ENCODE measurements at places on chromosomes 1 and 21.

GRCh38 chr1:88169139-88169538, 514.9 kb upstream of the PKN2 start:
- DNase-seq = no peak

DNA sequence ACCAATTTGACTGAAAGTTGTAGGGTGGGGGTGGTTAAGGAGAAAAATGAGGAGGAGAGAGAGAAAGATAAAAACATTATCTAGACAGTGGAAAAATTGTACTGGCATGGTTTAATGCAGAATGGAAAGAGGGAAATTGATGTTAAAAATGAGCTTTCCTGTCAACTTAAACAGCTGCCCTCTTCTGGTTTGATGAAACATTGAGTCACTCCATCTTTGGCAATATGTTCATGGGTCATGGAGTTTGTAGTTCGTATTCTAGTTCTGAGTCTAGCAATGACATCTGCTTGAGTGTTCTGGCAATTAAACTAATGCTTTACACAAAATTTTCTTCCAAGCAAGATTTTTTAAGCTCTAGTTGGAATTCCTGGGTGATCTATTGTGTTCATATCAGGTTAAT, 9.6 kb downstream of the ZNF648 start:
- peak; percentile 26 for DNase-seq

GRCh38 chr1:183138301-183138700, 47.8 kb upstream of the LAMC2 start:
- DNase-seq = peak; percentile 54

DNA sequence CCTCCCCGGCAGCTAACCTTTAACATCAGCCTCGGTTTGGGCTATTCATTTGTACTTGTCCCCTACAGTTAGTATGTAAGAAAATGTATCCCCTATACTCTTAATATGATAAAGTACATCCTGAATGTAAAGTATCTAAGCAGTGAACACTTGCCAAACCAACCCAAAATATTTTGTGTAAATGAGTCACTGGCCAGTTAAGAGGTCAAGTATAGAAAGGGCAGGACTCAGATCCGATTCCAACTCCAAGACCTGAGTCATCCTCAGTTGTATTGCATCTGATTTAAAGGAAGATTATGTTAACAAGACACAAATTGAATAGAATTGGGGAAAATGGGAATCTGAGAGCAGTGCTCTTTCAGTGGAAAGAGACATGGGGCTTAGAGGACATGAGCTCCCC, 84.4 kb downstream of the CD58 start:
- DNase-seq = peak; percentile 94

- DNase-seq = no peak
These were observed 1634.0 kb downstream of the NCAM2 start for GRCh38 chr21:22632176-22632575.

DNA sequence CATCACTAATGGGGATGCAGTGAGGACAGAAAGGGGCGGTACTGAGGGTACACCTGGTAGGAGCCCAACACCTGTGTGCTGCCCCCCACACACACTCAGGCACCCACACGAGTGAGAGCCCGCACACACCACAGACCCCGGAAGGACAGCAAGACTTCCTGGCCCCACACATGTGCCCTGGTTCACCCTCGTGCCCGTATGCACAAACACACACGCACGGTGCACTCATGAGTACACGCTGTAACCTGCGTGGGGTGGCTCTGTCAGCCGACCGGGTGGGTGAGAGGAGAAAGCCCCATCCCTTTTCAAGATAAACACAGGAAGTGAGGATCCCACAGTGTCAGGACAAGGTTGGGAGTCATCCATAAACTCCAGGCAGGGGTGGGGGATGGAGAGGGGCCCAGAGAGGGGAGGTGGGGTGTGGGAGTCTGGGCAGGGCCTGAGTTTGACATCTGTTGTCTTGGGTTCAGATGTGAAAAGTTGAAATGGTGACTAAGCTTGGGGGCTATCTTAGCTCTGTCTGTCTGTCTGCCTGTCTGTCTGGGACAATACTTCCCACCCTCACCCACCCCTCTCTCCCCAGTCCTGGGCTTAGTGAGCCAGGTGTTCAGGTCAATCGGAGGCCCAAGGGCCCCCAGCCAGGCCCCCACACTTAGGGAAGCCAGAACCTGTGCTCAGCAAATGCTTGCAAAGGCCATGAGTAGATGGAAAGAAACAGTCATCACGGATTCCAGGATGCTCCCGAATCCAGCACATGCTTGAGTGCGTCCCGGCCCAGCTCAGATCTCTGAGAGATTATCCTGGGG, 119.8 kb upstream of the ZBTB40 start:
- peak; percentile 14 for DNase-seq

DNA sequence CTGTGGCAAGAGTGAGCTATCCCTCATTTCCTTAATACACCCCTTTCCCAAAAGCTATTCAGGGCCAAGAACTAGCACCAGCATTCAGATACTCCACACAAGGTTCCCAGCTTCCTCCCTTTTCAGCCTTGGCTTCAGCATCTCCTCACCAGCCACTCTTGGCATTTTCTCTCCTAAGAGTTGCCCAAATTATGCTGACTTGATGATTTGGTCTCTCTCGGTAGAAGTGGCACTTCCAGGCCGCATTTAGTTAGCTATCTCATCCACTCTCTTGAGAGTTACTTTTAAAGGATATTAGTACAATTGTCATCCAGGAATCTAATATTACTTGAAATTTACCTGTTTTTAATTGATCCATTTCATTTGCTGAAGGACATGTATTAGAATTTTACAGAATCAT, 199.0 kb upstream of the DMRTA2 start:
- no peak for DNase-seq

- DNase-seq = no peak
These were observed 156.8 kb downstream of the NTPCR start for GRCh38 chr1:233107130-233107660.

- peak; percentile 87 for DNase-seq
These were observed 102.4 kb upstream of the SERBP1 start for GRCh38 chr1:67532452-67533216.

DNA sequence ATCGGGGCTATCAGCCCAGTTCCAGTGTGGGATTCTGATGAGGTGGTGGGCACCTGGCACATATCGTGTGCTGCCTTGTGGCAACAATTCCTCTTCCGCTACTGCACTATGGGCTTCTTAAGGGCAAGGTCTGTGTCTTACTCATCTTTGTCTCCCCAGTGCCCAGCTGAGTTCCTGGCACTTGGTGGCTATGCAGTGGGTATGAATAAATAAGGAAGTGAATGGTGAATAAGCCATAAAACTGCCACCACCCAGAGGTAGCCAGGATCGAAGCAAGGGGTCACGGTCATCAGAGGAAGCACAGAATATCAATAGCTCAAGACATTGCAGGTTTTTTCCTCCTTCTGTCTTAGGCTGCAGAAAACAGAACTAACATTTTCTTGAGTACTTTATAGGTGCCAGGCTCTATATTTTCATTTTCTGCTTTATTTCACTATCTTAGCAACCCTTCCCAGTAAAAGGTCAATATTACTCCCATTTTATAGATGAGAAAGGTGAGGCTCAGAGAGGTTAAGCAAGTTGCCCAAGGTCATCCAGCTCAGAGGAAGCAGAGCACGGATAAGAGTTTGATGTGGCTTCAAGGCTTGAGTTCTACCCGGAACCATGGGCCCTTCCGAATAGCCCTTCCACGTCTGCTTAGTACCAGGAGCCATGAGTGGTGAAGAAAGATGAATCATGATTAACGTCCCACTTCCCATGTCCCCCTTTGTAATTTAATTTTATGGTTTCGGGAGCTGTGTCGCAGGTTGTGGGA, 10.2 kb downstream of the C1orf94 start:
- no peak for DNase-seq

GRCh38 chr1:28066393-28067154, 21.8 kb downstream of the EYA3 start:
- DNase-seq = no peak

GRCh38 chr1:43536196-43536863, 5.6 kb downstream of the PTPRF start:
- no peak for DNase-seq

DNA sequence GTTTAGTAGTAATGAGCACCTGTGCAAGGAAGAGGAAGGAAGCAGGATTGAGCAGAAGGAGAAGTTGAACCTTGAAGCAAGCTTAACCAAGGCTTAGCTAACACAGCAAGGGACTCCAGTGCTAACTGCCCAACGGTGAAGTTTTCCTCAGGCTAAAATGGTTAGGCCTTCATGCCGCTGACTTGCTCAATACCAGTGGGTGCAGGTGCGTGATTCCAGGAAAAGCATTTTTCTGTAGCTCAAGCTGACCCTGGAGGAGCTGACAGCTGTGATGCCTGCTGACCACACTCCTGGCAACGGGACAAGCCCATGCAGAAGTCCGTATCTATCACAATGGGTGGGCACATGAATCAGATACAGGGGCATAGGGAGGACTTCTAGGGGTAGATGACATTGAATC, 76.5 kb upstream of the FGGY start:
- no peak for DNase-seq

DNA sequence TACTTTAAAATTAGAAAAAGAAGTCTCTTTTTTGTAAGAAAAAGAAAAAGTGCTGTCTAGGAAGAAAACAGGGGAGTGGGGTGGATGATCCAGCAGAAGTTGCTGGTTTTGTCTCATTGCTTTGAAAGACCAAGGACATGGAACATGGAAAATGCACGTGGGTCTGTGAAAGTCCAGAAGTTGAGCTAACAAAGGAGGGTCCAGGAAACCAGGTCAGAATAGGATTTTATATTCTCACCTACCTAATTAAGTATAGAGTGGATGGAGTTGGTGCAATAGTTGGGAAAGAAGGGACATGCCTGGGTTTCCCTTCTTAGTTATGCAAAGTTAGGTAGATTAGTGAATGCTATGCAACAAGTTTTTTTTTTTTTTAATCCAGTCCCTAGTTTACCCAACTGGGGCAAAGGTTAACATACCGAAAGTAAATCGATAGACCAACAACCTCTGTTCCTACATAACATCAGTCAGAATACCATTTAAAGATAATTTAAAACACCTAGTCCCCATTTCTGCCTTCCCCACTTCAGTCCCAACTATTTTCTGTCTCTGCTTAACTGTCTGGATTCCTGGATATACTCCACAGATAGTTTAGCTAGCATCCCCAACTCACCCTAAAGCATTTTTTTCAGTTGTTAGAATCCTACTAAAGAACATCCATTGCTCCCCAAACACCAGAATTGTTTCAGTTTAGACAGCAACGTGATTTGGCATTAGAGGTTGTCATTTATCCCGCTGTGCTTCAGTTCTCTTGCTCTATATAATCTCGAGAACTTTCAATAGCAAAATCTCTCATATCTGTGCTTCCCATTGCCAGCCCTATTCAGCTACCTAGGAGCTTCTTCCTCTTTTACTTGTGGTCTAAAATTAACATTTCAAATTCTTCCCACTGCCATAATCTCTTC, 105.7 kb upstream of the PLPPR5 start:
- no peak for DNase-seq

DNA sequence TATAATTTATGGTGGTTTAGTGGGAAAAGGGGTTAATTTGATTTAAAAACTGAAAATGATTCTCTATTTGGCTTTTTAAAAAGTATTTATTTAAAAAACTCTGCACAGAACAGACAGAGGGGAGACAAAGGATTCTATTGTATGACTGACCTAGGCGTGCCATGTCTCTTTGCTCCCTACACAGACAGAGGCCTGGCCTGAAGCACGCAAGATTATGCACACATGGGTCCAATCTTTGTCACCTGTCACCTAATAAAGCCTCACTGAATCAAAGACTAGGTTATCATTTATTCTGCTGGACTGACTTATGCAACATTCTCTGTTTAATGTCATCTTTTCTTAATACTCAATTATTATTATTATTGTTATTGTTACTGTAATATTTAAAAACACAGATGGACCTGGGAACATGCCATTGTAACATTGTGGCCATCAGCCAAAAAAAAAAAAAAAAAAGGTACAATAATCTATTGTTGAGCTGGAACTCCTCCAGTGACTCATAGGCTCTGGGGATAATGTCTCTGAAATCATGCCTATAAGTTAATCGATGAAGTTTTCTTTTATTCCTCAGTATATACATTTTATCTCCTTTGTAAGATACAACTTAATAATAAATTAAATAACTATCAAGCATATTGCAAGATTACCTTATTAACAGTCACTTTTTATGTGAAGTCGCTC, 112.1 kb downstream of the RUNX1 start:
- DNase-seq = peak; percentile 41

DNA sequence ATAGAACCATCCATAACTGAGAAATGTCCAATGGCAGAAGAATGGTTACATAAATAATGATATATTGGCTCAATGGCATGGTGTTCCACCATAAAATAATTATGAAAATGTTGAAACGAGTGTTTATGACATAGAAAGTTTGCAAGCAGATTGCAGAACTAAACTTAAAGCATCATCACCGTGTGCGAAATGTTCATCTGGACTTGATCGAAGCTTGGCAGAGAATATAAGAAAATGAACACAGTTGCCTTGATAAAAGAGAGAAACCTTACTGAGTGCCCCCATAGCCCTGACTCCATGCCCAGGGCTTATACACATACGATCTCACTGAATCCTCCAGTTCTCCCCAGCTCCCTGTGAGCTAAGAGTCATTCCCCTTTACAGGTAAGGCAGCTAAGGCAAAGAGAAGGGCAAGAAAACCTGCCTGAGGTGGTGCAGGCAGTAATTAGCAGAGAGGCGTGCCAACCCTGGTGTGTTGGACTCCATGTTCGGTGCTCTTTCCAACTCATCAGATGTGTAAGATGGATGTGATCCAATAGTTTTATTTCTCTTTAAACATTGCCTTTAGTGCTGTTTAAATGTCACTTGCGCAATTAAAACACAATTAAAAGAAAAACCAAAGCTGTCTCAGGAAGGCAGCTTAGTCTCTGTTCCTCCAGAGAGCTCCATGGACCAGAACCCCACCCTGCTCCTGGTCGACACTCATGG, 21.8 kb upstream of the SPOCD1 start:
- DNase-seq = no peak

GRCh38 chr1:203098445-203098844, 12.6 kb upstream of the MYOG start:
- no peak for DNase-seq

GRCh38 chr1:174676856-174677255, 229.1 kb downstream of the GPR52 start:
- no peak for DNase-seq

DNA sequence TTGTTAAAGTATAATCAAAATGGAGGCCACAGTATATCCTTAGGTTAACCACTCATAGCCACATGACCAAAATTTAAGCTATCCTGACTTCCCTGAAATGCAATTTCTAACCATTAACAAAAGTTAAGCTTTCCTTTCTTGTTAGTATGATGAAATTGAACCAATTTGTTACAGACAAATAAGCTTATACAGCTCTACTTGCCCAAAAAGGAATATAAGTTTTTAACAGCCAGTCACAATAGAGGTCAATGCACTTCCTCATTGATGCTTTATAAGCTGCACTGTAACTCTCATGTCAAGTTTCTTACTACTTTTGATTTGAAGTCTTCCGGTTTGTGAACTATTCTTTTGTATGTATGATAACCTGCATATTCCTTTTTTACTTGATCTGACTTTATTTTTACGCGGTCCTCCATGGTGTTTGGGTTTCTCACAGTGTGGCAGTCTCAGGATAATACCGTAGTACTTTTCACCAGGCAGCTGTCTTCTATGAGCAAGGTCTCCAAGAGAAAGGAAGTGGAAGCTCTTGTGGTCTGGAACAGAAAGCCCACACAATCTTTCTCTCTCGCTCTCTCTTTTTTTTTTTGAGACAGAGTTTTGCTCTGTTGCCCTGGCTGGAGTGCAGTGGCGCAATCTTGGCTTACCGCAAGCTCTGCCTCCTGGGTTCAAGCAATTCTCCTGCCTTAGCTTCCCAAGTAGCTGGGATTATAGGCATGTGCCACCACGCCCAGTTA, 331.6 kb downstream of the SRGAP2C start:
- DNase-seq = no peak

- peak; percentile 84 for DNase-seq
These were observed 11.1 kb upstream of the CHI3L1 start for GRCh38 chr1:203197625-203198024.
